ENCODE measurements at places on chromosomes 4 and X.

DNA sequence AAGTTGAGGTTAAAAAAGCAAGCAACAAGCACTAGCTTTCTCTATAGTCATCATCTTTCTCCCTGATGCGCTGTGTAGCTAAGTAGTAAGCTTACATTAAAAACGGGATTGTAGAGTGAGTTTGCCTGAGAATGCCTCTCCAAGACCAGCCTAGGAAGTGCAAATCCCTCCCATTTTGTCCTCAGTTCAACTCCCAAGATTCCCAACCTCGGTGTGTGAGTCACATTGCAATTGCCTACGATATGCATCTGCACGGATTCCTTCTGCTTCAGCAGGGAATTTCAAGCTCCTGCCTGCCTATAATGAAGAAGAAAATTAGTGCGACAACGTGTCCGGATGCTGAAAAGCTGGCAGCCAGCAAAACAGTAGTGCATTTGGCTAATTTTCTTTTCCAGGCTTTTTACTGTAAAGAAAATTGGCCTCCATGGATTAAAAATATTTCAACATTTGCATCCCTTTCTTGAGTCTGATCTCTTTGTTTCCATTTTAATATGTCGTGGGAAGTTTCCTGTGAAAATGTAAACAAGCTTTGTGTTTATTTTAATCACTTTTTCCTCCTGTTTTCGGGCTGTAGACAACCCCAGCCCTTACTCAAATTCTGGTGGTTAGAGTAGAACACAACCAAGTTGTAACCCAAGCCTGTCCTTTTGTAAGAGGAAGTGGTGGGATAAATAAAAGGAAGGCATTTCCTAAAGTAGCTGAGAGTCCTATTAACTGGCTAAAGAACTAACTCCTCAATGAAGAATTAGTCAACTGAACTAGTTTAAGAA is 58.4 kb upstream of the TET2 start:
- DNase-seq, result no peak

GRCh38 chrX:69493193-69493592 is 10.9 kb upstream of the NALF2 start:
- no peak for DNase-seq

DNA sequence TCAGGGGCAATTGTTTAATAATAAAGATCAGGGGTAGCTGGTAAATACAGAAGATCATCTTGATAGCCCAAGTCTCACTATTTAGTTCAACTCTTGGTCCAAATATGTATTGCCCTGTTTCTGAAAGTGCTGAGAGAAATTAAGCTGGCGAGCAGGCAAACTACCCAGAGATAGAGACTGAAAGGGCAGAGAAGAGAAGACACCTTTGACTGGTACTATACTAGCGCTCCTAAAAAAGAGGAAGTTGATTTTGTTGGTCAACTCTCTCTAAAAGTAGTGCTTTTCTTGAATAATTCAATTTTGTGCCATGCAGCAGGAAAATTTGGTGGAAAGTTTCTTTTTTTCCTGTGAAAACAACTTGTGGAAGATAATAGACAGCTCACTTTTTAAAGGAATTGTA is 64.0 kb downstream of the IGSF1 start:
- DNase-seq, result no peak

GRCh38 chrX:63613531-63614028 is 171.4 kb downstream of the ARHGEF9 start:
- no peak for DNase-seq

DNA sequence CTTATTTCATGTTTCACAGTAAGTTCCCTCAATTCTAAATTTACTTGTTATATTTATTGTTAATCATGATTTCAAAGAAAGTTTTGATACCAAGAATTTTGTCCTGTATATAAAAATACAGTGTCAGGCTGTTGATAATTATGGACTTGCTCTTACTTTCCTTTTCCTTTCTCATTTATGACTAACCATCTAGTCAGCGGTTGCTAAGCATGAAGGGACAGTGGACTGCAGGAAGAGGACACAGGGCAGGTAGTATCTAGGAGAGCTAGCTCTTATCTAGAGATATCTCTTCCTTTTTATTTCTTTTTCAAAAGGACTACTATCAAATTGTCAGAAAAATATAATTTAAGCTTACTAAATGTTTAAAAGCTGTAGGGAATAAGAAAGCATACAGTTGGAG is 1.6 kb downstream of the OPRPN start:
- no peak for DNase-seq

DNA sequence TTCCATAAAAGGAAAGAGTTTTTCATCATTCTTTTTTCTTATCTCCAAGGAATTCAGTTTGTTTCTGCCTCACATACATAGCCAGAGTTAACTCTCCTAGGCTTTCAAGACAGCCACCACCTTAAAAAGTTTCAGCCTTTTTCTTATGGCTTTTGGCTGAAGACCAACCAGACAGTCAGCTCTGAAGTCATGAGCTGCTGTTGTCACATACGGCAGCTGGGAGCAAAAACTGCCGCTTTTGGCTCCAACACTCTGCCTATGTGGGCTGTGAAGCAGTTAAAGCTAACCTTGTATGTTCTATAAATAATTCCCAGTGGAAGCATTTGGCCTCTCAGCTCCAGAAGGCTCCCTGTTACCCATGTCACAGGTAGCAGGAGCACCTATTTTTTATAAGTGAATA is 104.1 kb downstream of the KLHL4 start:
- DNase-seq, result no peak

DNA sequence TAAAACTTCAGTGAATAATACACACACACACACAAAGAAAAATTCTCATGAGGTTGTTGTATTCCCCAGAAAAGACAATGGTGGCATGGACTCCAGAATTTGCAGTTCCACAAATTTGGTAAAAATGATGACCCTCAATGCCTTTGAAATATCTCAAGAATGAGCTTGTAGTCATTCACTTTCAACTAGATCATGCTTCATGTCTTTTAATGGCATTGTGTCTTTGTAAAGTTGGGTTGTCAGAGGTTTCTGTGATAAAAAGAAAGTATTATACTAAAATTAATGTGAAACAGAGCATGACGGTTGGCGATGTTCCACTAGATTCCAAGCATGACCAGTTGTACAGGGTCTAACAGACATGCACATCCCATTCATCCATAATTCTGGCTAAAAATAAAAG is 685.0 kb upstream of the FRG1 start:
- DNase-seq, result no peak

DNA sequence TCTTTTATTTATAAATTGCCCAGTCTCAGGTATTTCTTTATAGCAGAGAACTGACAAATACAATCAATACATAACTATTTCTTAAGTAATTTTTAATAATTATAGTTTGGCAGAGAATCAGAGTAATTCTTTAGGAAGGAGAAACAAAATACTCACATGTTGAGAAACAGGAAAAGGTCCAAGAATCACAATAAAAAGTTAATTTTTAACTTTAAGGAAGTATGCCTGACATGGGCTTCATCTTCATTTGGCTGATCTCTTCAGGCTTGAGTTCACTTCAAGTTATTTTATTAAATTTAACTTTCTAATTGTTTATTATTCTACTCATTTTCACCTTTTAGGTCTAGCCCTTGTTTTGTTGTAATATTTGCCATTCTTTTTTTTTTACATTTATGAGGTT is 36.1 kb upstream of the RNF150 start:
- DNase-seq, result no peak

- DNase-seq, result no peak
These were observed 24.7 kb downstream of the TAB3 start for GRCh38 chrX:30864383-30864785.

DNA sequence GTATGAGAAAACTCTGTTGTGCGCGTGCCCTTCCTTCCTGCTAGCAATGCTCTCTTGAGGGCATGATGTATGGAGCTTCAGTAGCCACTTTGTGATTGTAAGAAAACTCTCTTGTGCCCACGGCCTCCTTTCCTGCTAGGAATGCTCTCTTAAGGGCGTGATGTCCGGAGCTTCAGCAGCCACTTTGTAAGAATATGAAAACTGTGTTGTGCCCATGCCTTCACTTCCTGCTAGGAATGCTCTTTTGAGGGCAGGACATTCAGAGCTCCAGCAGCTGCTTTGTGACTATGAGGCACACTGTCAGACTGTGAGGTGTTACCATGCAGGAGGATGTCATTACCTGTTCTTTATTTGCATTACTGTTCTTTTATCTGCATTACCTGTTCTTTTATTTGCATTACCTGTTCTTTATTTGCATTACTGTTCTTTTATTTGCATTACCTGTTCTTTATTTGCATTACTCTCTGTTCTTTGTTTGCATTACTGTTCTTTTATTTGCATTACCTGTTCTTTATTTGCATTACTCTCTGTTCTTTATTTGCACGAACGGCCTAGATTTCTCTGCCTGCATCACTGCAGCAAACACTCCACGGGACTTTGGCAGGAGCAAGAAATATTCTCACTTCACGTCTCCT is 166.7 kb downstream of the CRLF2 start:
- DNase-seq, result no peak

DNA sequence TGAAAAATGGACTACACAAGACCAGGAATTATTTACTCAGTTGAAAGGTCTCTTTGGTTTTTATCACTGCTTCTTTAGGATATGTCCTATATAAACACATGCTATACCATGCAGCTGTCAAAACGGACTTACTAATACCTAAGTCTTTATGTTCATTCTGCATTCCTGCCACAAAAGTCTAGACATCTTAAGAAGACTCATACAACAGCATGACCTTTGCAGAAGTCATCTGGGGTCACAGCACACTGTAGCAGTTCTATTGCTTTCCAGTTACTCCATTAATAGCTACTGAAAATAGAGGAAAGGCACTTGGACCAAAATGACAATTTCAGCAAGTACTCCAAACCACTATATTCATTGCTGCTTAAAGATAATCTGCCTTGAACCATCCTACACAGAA is 53.2 kb downstream of the DDX60 start:
- no peak for DNase-seq

DNA sequence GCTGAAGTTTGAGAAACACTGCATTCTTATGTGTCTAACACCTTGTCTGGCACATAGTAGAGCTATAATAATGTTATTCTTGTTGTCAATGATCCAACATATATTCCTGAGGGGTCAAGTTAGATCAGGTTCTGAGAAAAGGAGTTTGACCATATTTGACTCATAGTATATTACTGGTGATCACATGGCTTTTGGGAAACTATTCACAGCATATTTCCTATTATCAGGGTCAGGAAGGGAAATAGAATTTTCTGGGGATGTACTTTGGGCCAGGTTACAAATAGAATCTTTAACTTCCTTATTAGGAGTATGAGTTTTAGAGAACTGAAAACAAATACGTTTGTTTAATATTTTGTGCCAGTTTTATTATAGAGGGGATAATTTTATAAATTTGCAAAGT is 11.6 kb downstream of the IL15 start:
- no peak for DNase-seq

DNA sequence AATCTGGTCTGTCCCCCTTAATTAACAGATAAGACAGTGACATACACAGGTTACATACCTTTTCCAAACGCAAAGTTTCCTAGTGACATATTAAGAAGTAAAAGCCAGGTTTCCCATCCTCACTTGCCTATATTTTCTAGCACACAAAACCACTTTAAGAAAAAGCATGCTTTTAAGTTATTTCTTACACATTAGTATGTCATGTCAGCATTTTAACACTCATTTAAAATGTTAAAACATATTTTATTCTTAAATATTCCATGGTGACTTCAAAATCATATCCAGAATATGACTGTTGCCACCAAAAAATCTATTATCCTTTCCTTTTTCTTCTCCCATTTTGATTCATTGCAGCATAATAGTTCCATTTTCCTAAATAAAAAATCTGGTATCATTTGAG is 1830.2 kb downstream of the STIM2 start:
- no peak for DNase-seq

DNA sequence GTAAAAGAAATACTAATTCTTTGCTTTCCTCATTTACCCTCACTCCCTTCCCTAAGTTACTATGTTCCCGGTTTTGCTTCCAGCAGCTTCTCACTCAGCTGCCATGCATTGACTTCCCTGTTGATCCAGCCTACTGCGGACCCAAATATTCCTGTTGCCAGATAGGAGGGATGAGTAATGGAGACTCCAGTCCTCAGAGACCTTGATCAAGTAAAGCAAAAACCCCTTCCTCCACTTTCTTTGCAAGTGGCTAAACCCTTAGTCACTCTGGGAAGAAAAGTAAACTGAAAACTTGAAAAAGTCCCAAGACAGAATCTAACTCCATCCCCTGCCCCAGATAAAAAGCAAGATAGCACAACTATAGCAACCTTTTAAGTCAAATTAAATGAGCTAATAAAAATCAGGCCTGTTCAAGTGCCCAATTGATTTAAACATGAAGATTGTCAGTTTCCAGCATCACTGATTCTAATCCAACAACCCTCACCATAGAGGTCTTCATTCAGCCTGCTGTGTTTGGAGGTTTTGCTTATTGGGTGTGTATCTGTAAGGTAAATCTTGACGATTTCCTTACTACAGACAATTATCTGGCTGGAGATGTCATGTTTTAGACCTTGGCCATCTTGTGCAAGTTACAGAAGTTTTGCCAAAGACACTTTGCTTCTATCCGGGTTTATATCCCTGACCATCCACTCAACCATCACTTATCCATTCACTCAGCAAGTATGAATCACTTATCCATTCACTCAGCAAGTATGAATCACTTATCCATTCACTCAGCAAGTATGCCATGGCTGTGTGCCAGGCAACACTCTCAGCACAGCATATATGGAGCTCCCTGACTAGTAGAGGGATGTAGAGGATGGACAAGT is 17.6 kb downstream of the FGFBP1 start:
- DNase-seq, result no peak

DNA sequence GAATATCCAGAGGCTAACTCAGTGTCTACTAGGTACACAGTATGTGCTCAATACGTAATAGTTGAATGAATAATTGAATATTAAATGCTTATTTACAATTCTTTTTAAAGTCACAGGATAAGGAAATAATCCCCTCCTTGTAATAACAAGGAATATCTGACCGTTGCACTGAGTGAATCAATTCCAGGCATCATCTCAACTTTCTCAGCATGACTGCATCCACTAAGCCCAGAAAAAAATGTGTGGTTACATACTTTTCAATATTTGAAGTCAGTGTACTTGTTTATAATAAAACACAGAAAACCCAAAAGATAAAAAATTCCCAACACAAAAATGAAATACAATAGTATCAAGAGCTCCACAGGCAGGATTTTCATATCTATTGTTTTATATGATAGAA is 105.4 kb downstream of the TMEM144 start:
- DNase-seq, result no peak

GRCh38 chrX:111010111-111010510 is 85.9 kb upstream of the PAK3 start:
- no peak for DNase-seq

DNA sequence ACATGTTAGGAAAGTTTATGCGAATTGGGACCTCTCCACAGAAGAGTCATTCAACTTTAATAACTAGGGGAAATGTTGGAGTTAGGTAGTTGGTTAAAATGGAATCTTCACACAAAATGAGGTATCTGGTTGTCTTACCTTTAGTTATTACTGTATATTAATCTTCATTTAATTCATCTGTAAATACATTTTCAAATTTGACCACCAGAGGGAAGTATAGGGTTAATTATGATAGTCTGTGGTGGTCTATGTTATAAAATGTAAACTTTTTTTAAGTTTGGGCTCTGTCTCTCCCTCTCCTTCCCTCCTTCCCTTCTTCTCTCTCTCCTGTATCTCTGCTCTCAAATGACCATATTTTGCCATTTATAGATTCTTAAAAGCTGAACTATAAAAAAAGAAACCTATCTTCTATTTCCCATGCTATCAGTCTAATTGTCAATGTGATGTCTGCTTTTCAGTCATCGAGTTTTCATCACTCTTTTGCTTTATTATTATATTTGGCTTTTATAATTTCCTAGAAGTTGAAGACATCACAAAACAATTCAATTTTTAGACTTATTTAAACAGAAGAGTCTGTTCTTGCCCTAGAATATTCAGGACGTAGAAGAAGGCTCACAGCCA is 49.8 kb downstream of the TMEM144 start:
- DNase-seq, result no peak

Measured in stimulated activated CD4-positive, alpha-beta T cell treated with anti-CD3 and anti-CD28 coated beads, Interleukin-1b, Interleukin-23, amount 100 ng/mL, for 1 hour (primary cell).